ENCODE measurements at places on chromosomes 16 and 17.

- DNase-seq: no peak
These were observed 10.9 kb downstream of the OGFOD1 start for GRCh38 chr16:56462064-56462796.

DNA sequence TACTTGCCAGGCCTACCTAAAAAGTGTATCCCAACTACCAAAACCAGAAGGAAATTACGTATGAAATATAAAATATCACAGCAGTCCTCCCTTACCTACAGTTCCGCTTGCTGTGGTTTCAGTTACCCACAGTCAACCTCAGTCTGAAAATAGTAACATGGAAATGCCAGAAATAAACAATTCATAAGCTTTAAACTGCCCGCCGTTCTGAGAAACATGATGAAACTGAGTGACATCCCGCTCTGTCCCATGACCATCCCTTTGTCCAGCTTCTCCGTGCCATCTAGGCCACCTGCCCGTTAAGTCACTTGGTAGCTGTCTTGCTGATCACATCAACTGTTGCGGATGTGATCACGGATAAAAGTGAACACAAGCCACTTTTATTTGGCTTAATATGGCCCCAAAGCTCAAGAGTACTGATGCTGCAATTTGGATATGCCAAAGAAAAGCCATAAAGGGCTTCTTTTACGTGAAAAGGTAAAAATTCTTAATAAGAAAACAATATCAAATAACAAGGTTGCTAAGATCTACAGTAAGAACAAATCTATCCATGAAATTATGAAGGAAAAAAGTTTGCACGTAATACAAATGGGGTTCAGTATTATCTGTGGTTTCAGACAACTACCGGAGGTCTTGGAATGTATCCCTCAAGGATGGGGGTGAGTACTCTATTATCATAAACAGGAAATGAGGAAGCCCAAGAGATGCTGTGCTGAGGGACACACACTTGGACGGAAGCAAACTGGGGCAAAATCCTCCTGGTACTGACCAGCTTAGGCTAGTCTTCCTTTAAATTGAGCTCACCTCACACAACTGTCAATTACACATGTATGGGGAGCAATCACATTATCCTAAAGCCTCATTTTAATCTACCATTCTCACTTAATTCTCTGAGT, 8.2 kb downstream of the USP22 start:
- no peak for DNase-seq

GRCh38 chr16:74024953-74025352, 271.7 kb upstream of the PSMD7 start:
- DNase-seq: no peak

DNA sequence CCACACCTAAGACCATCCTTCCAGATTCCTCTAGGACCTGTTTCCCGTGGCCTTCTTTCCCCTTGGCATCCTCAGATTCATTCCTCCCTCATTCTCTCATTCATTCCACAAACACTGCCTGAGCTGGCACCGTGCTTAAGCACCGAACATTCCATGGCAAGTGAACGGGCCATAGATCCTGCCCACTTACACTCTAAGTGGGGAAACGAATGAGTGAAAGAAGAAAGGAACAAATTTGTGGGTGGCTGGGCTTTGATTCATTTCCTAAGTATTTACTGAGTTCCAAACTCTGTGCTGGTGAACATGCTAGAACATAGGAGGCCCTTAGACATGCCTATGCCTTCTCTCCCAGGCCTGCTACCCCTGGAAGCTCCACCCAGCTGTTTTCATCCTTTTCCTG, 30.0 kb downstream of the SRCIN1 start:
- no peak for DNase-seq

- DNase-seq: no peak
These were observed 23.4 kb upstream of the SEC14L1 start for GRCh38 chr17:77117415-77117814.

DNA sequence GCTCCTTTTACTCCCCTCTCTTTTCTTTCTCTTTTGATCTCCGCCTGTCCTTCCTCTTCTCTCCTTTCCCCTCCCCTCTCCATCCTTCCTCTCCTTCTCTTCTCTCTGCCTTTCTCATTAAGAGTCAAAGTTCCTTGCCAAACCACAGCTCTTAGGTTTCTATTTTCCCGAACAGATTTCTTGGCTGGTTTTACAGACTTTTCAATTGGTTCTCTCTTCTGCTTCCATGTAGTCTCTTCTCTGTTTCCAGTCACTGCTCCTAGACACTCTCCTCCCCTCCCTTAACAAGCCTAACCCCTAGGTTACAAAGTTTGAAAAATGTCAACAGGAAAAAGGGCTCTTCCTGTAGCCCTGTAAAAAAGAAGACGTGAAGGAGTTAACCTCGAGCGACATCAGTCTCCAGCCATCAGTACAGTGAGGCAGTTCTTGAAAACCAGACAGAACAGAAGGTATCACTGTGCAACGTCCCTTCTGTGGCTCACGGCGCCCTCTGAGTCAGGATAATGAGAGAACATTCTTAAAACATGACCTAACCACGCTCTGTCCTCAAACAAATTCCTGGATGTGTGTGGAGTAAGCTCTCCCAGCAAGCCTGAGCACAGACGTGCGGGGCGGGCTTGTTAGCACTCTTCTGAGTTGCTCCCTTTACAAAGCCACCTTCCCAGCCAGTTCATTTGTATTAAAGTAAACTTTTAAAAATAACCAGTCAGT, 11.6 kb upstream of the MARCHF10 start:
- no peak for DNase-seq

DNA sequence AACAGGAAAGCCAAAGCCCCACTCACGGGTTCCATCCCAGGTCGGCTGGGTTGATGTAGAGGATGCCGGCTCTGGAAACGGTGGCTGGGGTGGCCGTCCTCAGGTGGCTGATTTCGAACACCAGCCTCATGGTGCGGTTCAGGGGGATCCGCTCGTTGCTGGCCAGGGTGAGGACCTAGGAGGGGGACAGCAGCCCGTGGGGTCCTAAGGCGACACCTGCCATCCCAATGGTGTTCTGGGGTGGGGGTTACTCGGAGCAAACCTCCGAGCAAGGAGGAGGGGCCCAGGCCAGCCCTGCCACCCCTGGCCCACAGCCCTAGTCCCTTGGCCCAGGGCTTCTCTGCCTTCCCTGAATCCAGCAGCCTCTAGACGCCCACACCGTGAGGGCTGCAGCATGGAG, 86.5 kb downstream of the DNAH17 start:
- no peak for DNase-seq

GRCh38 chr17:562174-562573, 152.5 kb downstream of the VPS53 start:
- DNase-seq: no peak

DNA sequence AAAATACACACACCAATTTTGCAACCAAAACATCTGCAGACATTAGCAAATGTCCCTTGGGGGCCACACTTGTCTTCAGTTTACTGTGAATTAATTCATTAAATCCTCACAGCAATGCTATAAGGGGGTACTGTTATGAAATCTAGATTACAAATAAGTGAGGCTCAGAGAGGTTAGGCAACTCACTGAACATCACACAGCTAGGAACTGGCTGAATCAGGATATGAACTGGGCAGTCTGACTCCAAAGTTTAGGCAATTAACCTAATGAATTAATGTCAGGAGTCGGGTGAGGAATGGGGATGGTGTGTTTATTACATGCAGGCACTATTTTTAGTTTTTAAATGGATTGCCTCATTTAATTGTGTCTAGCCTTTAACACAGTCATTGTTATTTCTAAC, 305.7 kb upstream of the XYLT1 start:
- DNase-seq: no peak

GRCh38 chr16:84270531-84270930, 24.1 kb upstream of the WFDC1 start:
- DNase-seq: no peak

GRCh38 chr17:60704170-60704569, 26.5 kb downstream of the BCAS3 start:
- DNase-seq: no peak

DNA sequence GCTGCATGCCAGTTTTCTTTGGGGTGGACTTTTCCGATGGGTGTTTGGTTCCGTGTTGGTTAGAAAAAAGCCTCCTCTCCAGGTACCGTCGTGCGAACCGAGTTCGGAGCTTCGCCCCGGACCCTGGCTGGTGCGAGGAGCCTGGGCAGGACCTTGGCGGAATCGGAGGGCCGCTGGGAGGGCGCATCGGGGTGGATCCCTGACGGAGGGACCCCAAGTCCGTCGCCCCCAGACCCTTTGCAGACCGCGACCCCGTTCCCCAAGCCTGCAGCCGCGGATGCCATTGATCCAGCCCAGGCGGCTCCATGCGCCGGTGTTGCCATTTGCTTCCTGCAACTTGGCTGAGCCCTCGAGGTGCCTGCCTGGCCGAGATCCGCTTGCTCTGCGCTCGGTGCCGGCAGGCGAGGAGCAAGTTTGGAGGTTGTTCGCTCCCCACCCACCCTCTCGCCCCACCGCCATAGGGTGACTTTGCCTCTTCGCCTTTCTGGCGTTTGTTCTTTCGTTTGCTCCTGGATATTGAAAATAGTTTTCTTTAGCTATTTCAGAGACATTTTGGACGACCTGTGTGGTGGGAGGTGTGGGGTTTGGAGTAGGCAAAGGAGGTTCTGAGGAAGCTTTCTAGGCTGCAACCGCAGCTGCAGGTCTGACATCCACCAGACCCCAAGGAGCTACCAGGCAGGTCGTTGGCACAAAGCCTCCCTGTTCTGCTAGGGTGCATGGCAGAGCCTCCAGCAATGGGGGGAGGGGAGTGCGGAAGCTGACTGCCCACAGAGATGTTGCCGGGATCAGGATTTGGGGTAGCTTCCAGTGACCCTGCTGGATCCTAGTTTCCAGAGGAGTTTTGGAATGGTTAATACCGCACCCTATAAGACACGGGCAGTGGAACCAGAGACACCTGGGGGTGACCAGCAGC, 58.2 kb downstream of the RAP1GAP2 start:
- no peak for DNase-seq

DNA sequence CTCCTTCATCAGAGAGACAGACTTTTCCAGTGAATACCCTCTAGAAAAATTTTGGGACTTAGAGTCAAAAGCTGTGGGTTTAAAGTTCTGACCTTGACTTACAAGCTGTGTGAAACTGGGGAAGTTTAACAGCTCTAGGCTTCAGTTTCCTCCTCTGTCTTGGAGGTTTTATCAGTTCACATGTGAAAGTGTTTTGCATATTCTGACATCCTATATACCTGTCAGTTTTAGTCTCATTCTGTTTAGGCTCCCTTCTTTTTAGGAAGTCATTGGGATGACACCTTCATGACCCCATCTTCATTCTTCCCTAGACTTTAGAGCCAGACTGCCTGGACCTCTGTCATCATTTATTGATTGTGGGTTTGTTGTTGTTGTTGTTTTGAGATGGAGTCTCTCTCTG, 44.4 kb downstream of the YPEL2 start:
- no peak for DNase-seq

DNA sequence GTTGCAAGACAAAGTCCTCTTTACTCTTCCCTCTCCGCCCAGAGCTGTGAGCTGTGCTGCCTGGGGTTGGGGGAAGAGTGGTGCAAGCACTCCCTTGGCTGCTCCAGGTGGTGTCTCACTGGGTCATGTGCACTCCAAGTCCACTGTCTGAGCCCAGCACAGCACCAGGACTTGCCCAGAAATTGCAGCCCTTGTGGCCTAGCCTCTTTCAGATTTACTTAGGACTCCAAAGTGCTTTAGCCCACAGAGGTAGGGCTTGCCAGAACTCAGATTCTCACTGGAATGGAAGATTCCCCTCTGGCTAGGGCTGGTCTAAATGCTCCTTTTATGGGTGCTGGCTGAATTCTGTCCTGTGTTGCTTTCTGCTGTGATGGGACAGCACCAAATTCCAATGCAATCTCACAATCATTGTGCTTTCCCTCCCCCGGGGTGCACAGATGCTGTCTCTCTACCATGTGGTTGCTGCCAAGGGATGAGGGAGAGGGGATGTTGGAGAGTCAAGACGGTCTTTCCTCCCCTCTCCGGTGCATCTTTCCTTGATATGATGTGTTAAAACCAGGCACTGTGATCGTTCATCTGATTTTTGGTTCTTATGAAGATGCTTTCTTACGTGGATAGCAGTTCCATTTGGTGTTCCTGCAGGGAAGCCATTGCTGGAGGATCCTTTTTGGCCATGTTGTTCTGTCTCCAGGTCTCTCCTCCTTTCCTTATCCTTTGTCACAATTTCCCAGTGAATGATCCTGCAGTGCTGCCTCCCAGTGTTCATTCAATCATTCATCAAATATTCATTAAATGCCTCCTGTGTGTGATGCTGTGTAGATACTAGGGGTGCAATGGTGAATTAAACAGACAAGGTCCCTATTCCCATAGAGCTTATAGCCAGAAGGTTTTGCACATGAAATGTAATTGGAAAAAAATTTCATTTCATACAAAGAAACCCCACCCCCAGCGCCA, 216.3 kb downstream of the SPECC1 start:
- no peak for DNase-seq

- no peak for DNase-seq
These were observed 25.0 kb downstream of the TMEM94 start for GRCh38 chr17:75481194-75482068.

DNA sequence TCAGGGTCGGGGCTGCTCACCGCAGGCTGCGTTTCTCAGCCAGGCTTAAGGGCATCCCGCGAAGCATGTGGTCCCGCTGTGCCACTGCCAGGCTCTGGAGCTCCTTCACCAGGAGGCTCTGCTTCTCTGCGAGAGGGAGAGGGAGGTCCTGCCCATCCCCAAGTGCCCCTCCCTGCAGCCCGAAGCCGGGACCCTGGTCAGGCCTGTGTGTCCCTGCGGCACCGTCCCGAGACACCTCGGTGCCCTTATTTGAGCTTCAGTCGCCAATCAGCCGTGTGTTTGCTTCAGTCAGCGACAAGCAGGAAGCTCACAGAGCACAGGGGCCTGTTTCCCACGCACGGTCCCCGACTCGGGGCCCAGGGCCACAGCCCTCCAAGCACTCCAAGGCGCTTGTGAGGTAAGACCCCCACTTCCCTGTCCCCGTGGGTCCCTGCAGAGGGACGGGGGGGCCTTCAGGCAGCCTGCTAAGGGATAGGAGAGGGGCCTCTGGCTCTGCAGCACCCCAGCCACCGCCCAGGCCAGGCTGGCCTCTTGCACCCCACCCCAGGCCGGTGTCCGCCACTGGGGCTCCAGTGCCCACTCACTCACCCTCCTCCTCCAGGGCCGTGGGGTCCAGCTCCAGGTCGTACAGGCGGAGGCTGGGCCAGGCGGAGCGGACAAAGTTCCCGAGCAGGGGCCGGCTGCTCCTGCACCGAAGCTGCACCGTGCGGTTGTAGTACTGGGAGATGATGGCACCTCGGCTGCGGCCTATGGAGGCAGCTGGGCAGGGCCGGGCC, 3.2 kb downstream of the TMC6 start:
- no peak for DNase-seq

GRCh38 chr16:68364561-68364998, 53.8 kb downstream of the PRMT7 start:
- no peak for DNase-seq

DNA sequence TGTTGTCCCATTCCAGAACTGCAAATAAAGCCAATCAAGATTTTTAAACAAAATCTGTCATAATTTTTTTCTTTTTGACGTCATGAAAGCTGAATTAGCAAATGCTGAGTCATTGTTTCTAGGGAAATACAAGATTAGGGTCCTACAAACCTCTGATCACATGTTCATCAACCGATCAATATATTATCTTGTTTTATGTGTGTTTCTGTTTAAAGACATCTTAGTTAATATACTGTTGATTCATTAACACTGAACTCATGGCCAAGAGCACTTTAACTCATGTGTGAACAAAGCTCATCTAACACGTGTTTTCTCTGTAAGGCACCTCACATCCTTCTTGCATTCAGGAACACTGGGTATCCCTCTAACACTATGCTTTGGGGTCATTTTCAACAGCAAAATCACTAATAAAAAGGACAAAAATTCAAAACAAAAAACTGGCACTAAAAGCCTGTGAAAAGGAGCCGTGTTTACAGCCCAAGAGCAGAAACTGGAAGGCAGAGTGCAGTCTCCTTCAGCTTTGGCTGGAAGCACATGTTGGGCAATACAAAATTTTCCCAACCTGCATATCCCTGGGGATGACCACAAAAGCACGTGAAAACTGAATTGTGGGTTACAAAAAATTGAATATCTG, 102.5 kb downstream of the PARN start:
- DNase-seq: no peak
